NCI-H510A treated with DMSO at 0.1 percent for 48 hours (cell line): ENCODE measurements at places on chromosomes 3 and 15.

DNA sequence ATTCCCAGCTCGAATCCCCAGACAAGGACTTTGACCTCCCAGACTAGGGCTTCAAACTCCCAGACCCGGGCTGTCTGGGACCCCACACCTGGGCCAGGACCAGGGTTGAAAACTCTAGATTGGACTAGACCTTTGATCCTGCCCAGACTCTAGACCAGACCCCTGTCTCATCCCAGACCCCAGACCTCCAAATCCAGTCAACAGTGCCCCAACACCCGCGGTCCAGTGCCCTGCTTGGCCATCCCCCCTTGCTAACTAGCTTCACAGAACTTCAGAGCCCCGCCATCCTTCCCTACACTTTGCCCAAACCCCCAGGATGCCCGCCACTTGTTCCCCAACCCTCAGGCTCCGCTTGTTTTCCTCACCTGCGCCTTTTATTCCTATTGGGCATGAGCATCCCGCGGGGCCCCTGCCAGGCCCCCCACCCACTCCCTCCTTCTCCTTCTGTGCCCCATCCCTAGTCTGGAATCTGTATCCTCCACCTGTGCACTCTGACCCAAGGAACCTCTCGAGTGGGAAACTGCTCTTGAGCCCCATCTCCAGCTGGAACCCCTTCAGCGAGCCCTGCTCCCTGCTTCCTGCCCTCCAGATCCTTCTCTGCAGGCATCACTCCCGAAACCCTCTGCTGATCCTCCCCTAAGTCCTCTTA is 604 bp downstream of the GNAI2 start:
- DNase-seq = no peak

GRCh38 chr15:91704343-91704742 is 149.2 kb upstream of the SLCO3A1 start:
- no peak for DNase-seq

DNA sequence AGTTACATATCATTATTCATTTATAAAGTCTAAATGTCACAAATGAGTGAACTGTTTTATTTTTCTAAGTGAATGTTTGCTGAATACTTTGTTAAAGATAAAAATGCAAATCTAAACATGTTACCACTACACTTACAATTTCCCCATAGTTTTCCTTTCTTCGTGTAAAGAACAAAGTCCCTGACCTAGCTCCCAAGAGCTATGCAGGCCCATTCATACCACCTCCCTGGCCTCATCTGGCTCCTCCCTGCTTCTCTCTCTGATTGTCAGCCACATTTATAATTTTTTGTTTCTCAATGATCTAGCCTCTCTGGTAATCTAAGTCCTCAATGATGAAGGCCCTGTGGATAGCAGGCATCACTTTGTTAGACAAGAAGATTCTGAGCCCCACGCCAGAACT is 31.0 kb upstream of the OR5K4 start:
- no peak for DNase-seq

- no peak for DNase-seq
These were observed 54.8 kb downstream of the ARHGEF26 start for GRCh38 chr3:154176036-154176435.
